NCI-H1417 (cell line): ENCODE measurements at places on chromosomes 5 and 9.

GRCh38 chr5:167643631-167644280 is 647.7 kb upstream of the WWC1 start:
- DNase-seq, result no peak

GRCh38 chr9:16864649-16865434 is 5.6 kb downstream of the BNC2 start:
- DNase-seq, result no peak

GRCh38 chr5:95530416-95530815 is 24.4 kb downstream of the SKIC3 start:
- no peak for DNase-seq

- DNase-seq, result no peak
Measured at GRCh38 chr9:110856772-110857171, 181.5 kb downstream of the LPAR1 start.
